Activated T-helper 9 cell treated with anti-CD3 and anti-CD28 coated beads, Interleukin-2, amount 50 U/mL, for 16 hours (primary cell): ENCODE measurements at places on chromosomes 16 and 17.

DNA sequence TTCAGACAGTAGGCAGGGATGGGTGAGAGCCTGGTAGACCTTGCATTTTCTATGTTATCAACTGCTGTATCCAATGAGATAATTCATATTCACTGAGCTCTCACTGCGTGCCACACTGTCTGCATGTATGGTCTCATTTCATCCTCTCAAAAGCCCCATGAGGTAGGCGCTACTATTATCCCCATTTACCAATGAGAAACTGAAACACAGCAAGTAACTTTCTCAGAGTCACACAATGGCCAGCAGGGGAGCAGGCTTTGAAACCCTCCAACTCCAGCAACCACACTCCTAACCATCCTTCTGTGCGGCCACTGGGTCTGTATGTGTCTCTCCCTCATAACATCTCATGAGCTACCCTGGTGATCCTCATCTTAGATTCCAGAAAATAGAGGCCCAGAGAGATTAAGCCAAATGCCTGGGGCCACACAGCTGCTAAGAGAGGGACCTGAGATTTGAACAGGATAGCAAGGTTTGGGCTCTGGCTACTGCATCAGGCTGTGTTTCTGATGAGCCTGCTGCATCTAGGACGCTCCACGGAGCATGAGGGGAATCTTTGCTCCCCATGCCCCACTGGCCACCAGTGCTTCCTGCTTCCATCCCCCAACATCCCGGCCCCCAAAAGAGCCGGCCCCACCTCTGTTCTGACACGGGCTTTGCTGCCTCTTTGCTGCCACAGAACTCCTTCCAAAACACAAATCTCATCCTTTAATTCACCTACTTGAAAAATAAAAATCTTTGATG lies 3.2 kb downstream of the CCR7 start:
- peak; percentile 52 for DNase-seq

- no peak for DNase-seq
These were observed 62.0 kb upstream of the CRHR1 start for GRCh38 chr17:45722161-45722560.

- no peak for DNase-seq
These were observed 260.8 kb upstream of the TNRC6C start for GRCh38 chr17:77697480-77698400.

- no peak for DNase-seq
These were observed 6.4 kb downstream of the TK2 start for GRCh38 chr16:66543541-66543940.

DNA sequence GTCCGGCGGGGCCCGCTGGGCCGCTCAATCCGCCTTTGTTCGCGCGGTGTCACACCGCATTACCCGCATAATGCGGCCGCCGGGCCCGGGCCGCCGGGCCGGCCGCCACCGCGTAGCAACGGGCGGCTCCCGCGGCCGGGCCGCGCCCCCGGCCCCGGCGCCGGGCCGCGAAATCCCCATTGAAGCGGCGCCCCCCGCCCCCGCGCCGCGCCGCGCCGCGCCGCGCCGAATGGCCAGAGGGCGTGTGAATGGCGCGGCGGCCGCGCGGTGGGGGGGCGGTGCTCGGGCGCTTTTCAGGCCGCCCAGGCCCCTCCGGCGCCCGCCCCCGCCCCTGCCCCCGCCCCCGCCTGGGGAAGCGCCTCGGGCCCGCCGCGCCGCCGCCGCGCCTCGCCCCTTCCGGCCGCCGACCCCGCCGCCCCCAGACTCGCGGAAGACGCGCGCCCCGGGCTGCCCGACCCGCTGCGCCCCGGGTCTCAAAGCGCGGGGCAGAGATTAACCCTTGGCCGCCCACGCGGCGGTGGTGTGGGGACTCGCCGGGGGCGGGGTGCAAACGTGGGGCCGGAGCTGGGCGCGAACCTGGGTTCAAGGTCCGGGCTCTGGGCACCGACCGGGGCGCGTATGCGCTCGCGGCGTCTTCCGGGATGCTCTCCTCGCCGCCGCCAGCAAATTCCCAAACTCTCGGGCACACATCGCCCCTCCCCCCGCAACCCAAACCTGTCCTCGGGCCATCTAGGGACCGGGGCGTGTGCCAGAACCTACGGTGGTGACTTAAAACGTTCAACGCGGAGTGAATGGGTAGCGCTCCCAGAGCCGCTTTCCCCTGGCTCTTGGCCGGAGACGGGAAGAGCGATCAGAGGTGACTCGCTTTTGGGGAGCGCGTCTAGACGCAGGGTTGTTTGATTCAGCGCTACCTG lies 46.7 kb downstream of the WNT3 start:
- DNase-seq: no peak

DNA sequence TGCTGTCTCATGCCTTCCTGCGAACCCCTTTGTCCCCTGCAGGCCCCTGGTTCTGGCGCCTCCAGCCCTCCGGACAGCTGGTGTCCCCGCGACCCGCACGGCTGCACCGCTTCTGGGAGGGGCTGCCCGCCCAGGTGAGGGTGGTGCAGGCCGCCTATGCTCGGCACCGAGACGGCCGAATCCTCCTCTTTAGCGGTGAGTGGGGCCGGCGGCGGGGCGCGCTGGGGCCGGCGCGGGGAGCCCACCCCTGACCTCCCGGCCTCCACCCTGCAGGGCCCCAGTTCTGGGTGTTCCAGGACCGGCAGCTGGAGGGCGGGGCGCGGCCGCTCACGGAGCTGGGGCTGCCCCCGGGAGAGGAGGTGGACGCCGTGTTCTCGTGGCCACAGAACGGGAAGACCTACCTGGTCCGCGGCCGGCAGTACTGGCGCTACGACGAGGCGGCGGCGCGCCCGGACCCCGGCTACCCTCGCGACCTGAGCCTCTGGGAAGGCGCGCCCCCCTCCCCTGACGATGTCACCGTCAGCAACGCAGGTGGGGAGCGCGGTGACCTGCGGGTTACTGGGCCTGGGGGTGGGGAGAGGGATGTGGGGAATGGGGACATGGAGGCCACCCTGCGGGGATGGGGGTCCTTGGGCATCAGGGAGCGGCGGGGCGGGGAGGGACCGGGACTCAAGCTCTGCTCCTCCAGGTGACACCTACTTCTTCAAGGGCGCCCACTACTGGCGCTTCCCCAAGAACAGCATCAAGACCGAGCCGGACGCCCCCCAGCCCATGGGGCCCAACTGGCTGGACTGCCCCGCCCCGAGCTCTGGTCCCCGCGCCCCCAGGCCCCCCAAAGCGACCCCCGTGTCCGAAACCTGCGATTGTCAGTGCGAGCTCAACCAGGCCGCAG lies 7.1 kb upstream of the IL32 start:
- DNase-seq: peak; percentile 46

GRCh38 chr17:4492721-4493561 lies 5.7 kb upstream of the SPNS2 start:
- DNase-seq: no peak

DNA sequence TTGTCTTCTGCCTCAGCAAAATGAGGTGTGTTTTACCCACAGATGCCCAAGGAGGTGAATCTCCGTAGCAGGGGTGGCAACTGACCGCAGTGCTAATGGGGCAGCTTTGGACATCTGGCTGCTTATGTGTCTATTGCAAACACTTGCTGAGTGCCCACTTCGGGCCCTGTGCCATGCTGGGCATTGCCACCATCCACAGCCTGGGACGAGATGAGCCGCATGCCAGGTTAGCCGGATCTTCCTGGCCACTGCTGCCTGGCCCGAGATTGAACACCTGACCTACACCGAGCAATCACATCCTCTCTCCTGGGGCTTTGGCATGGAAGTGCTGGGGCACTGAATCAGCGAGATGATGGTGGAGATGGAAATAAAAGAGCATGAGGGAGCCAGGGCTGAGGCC lies 238.7 kb downstream of the GSG1L start:
- DNase-seq: no peak

DNA sequence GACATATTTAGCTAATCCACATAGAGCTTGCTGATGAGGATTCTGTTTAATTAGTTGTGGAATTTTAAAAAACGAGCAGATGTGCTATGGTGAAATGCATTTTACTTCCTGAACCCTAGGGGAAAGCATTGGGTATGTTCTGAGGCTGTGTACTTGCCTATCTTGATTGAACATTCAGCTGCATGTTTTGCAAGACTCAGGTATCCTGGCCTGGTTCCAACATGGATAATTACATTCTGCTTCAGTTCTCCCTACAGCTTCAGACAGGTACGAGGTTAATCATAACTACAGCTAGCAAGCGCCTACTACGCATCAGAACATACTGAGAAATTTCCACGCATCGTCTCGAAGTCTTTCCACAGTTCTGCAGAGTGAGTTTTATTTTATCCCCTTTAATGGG lies 77.0 kb downstream of the HS3ST2 start:
- no peak for DNase-seq

GRCh38 chr17:32493976-32494513 lies 7.3 kb downstream of the CDK5R1 start:
- no peak for DNase-seq

DNA sequence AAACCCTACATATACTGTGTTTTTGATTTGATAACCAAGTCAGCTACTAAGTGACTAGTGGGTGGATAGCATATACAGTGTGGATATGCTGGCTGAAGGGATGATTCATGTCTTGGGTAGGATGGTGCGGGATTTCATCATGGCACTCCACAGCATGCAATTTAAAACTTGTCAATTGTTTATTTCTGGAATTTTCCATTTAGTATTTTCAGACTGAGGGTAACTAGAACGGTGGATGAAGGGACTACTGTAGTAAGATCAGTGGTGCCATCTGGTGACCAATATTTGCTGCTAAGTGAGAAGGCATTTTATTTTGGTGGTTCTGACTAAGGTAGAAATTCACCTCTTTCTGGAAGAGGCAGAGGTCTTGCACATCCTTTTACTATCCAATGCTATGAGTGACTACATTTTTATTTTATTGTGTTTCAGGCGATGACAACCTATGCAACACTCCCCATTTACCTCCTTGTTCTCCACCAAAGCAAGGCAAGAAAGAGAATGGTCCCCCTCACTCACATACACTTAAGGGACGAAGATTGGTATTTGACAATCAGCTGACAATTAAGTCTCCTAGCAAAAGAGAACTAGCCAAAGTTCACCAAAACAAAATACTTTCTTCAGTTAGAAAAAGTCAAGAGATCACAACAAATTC lies 3.1 kb downstream of the CDC6 start:
- DNase-seq: no peak

- no peak for DNase-seq
These were observed 137.9 kb downstream of the CDH11 start for GRCh38 chr16:64983963-64984362.

DNA sequence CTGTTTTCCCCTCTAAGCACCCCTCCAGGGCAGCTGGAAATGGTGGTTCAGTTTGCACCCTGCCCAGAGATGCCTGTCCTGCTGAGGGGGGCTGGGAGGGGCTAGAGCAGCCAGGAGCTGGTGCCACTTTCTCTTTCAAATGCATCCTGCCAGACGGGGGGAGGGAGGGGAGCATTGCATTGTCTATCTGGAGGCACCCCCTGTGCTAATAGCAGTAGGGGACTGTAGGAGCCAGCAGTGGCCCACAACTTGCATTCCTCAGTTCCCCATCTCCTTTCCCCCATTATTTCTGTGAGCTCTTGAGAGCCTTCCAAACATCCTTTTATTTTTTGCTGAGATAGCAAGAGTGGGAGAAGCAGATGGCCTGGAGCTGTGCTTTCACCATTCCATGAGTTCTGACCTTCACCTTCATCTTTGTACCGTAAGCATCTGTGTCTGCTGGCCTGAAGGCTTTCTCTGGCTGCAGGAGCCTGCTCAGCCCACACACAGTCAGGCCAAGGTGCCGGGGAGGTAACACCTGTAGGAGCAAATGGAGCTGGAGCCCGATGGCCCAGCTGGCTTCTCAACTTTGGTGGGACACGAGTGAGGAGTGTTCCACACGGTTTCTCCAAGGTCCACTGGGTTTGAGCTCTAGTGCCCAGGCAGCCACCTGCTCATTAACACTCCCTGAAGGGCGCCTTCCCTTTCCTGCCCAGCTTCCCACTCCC lies 5.2 kb downstream of the WFDC1 start:
- no peak for DNase-seq

- no peak for DNase-seq
These were observed 57.7 kb downstream of the SRL start for GRCh38 chr16:4184038-4184702.

DNA sequence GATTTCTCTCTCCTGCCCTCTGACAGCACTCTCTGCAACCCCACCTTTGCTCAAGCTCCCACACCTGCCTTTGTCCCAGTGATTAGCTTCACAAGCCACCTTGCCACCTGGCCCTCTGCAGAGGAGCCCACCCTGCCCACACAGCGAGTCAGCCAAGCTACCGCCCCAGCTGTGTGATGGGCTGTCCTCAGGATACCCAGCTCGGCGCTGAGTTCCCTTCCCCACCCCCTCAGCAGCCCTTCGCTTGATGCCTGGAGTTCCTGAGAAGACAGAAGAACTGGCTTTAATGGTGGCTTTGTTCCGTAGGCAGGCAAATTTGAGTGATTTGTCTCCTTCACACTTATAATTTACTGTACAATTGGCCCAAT lies 266.4 kb downstream of the CBLN1 start:
- no peak for DNase-seq

DNA sequence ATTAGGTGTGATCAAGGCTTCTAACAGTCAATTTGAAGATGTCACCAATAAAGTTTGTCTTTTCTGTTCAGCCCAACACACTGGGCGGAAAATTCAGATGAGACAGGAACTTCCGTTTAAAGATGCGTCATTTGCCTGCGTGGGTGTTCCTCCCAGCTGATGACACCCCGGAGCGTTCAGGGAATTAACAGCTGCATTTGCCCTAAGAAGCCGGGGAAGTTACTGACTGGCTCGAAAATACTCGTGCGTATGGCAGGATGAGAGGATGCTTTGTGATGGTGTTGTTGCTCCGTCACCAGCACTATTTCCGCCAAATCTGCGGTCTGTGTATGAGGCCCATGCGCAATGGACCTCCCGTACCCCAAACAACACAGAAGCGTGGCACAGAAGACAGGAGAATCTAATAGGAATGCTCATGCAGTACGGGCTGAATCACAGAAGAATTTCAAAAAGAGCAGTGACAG lies 11.9 kb upstream of the PVALEF start:
- DNase-seq: no peak

DNA sequence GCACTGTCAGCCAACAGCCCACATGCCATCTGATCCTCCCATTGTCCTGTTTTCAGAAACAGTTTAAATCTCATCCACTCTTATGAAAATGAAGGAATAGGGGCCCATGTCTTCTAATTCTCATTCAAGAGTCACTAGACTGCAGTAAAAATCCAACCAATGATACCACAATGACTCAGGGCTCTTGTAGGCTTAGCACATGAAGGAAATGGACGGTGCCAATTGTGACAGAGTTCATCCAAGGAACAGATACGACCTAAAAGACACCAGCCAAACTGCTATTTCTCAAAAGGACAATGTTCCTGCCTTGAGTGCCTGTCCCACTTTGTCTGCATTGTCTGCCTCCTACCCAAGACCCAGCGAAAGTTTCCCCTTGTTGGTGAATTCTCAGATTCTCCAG lies 204.8 kb upstream of the COX10 start:
- no peak for DNase-seq
